Osteocyte (in vitro differentiated cells): ENCODE measurements at places on chromosomes 7 and 10.

GRCh38 chr10:1378473-1378872, 322.3 kb downstream of the WDR37 start:
- peak; percentile 38 for DNase-seq

DNA sequence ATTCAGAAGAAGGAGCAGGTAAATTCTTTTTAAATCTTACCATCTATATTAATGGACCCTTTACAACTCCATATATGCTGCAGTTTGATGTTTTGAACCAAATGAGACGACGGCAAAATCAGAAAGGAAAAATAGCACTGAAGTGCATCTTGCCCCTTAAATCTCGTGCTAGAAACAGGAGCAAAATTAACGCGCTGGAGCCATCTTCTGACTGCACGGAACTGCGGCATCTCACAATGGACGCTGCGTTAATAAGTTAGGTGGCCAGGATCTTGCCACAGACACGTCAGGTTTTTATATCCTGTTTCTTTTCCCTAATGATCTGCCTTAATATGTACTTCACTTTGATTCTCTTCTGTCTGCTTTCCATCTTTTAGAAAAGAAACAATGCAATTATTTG, 354.5 kb downstream of the TFEC start:
- DNase-seq = no peak

DNA sequence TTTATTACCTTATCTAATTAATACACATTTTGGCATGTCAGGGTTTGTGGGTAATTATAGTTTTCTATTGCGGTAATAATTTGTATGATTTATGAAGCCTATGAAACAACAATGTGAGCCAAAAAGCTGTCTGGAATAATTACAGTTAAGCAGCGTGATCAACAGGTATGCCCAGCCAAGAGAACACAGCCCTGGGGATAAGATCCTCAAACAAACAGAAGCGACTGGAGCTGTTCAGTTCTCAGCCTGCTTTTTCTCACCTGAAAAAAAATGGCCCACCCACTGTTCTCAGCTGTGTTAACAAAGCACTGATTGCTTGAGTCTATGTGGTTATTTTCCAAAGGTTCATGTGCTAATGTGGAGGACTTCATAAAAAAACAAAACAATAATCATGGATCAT, 855.8 kb downstream of the GATA3 start:
- DNase-seq = no peak

- no peak for DNase-seq
Measured at GRCh38 chr10:101217044-101217425, 12.2 kb downstream of the LBX1 start.
